ENCODE measurements at places on chromosomes 13 and 19.

DNA sequence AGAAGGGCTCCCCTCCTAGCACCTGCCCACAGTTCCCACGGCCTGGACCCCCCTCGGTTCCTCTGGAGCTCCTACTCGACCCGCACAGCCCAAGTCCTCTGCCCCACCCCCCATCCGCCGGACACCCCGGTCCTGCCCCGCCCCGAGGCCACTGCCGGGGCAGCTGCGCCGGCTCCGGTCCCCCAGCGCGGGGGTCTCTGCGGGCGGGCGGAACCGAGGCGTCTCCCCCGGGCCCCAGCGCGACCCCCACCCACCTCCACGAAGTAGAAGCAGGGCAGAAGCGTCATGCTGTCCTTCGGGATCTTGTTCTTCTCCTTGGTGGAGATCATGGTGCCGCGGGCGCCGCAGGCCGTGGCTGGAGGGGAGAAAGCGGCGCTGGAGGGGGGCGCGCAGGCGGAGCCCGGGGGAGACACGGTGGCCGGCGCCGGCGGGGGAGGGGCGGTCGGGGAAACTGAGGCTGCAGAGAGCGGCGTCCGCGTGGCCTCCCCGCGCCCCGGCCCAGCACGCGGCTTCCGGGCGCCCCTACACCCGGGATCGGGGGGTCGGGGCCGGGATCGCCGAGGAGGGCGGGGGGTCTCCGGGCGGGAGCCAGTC is 427 bp downstream of the PLPPR3 start:
- no peak for DNase-seq

DNA sequence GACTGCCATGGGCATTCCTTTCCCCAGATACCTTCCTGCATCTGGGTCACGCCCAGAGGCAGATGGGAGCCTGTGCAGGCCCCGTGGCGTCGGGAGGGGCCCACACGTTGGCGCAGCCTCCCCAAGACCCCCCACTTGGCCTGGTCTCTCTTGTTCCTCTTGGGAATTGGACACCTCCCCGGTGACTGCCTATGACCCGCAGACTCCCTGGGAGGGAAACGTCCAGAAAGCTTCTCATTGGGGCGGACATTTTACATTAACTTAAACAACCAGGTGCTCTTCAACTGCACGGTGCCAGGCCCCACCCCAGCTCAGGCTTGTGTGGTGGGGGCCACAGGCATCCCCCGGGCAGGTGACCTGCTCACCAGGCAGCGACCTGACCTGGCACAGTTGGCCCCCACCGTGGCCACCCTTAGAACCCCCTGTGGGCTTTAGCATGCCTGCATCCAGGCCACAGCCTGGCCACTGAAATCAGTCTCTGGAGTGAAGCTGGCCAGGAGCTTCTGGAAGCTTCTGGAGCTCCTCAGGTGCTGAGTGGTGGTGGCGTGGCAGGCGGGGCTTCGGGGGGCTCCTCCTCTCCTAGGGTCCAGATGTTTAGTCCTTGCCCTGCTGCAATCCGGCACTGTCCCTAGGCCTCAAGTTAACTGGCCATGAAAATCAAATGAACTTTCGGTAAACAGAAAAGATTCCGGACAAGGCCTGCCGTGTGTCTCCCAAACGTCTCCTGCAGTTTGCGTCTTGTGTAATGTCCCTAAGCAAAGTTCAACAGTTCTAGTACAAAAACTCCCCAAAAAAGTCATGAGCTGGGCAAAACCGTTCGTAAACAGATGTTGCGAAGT is 8.5 kb upstream of the PROZ start:
- DNase-seq: no peak

GRCh38 chr13:45626731-45627374 is 11.3 kb upstream of the ERICH6B start:
- DNase-seq: peak; percentile 15

DNA sequence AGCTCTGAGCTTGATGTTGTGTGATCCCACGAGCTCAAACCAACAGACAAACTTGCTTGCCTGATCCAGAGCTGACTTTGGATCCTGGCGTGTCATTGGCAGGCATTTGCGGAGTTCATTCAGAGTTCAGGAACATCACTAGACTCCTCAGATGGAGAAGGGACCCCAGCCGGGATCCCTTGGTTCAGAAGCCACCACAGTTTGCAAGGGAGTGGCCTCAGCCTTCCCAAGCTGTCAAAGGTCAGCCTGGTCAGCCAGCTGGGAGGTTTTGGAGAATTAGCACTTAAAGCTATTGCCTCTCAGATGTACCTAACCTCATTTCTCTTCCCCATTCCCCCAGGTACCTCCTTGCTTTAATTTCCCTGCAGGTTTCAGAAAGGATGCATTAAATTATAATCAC is 208.8 kb upstream of the SOX21 start:
- no peak for DNase-seq

DNA sequence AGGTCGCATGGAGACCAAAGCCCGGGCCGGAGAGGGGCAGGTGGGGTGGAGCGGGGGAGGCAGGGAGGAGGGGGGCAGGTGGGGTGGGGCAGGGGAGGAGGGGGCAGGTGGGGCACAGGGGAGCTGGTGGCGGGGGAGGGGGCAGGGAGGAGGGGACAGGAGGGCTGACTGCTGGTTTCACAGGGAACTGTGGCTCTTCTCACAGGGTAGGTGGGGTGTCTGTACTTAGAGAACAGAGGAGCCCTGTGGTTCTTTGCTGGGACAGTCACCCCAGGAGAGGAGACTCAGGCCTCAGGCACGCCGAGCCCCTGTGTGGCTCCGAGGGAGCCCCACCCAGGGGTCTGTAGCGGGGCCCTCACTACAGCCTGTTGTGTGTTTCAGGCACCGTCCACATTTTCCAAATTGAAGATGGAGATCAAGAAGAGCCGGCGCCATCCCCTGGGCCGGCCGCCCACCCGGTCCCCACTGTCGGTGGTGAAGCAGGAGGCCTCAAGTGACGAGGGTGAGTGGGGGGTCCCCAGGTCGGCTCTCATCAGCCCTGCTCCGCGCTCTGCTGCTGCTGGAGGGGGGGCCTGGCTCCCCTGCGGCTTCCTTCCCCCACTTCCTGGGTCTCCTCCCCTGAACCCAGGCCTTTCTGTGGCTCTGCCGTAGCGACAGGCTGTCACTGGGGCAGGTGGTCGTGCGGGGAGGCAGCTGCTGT is 162.7 kb downstream of the KDM4B start:
- no peak for DNase-seq

DNA sequence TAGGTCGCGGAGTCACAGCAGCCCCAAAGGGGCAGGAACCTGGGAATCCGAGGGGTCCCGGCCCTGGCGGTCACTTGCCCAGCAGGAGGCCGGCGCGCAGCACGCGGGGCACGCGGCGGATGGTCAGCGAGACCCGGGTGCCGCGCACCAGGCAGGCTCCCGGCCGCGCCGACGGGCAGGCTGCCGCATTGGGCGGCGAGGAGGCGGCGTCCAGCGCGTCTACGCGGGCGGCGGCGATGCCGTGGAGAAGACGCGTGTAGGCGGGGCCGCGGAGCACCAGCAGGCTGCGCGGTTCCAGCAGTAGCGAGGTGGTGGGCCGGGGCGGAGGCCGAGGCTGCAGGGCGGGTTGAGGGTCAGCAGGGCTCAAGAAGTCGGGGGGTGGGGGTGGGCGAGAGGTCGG is 607 bp upstream of the SYNE4 start:
- peak; percentile 74 for DNase-seq

DNA sequence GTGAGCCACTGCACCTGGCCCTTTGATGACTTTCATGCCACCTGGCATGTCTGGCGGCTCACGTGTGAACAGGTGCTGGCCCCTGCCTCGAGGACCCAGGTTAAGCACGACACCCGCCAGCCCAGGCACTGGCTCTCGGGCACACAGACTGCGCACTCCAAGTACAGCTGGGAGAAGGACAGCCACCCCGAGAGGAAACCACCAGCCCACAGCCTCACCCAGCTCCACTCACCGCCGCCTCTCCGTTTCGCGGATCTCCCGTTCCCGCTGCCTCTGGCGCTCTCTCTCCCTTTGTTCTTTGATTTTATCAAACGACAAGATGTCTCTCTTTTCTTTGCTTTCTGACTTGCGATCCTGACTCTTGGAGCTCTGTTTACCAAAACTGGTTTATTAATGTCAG is 27.4 kb upstream of the TINCR start:
- no peak for DNase-seq

GRCh38 chr19:45884682-45885555 is 1.0 kb downstream of the IRF2BP1 start:
- peak; percentile 48 for DNase-seq

DNA sequence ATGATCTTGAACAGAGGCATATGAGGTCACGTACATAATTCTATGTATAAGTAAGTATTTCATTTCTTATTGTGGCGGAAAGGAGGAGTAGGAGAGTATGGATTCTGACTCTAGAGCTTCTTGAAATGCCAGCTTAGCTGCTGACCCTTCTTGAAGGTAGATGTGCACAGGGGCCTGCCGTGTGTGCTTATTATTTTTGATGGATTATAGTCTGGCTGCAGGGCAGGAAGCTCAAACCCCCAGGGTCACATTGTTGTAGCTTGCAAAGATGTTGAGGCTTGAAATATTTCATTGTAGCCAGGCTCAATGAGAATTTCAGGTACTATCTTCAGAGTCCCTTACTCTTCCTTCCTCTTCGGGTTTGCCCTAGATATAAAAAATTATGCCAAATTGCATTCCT is 418.8 kb downstream of the OLFM4 start:
- DNase-seq: no peak

DNA sequence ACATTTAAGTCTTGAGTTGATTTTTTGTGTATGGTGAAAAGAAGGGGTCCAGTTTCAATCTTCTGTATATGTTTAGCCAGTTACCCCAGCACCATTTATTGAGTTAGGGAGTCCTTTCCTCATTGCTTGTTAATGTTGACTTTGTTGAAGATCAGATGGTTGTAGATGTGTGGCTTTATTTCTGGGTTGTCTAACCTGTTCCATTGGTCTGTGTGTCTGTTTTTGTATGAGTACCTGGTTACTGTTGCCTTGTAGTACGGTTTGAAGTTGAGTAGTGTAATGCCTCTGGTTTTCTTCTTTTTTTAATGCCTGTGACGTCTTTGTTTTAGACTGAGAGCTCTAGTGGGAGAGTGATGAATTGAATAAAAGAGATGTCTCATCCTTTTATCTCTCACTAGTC is 83.2 kb downstream of the NBEA start:
- no peak for DNase-seq

GRCh38 chr13:36880961-36881360 is 39.1 kb downstream of the SMAD9 start:
- DNase-seq: no peak

DNA sequence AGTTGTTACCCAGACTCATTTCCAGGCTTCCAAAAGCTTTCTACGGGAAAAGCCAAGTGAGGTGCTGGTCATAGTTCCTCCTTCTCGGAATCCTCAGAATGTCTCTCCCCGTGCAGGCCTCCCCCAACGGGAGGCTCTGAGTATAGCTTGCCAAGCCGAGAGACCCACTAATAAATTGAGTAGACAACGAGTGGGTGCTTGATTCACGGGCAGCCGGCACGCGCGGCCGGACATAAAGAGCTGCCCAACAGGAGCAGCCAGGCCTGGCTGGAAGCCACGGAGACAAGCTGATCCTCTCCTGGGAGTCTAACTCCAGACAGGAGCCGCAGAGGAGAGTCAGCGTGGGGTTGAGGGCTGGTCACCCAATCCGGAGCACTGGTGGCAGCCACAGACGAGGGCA is 43.4 kb upstream of the MEDAG start:
- DNase-seq: no peak

DNA sequence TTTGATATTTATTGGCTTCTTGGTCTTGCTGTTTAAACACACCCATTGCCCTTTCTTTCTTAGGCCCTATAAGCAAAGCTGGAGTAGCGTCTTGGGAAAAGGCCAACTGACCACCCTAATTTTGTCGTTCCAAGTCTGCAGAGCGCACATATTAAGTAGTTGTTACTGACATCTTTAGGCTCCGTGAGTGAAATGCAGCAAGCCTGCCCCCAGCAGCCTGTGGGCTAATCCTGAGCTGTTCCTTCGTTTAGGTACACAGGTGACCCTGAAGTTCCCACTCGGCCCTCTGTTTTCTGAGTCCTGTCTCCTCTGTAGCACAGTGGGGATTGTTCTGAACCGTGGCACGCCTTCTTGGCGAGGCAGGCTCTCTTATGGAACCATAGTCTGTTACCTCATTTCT is 170.5 kb downstream of the STK24 start:
- DNase-seq: no peak

DNA sequence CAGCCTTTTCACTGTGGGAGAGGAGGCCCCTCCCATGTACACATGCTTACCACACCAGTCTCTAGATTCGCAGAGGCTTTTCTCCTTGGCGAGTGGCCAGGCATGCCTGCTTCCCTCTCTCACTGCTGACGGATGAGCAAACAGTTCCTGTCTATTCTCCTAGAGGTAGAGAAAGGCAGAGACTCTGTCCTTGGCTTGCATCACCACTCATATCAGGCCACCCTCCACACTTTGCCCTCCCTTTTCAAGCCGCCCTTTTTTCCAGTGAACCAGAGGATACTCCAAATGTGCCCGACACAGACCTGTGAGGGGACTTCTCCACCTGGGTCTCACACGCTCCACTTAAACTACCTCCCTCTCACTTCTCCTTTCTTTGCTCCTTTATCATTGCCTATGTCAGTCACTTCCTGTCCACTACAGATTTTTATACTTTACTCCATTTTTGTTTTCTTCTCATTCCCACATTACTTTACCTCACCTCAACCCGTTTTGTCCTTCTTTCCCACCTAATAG is 284.6 kb downstream of the DNAJC15 start:
- DNase-seq: peak; percentile 76

DNA sequence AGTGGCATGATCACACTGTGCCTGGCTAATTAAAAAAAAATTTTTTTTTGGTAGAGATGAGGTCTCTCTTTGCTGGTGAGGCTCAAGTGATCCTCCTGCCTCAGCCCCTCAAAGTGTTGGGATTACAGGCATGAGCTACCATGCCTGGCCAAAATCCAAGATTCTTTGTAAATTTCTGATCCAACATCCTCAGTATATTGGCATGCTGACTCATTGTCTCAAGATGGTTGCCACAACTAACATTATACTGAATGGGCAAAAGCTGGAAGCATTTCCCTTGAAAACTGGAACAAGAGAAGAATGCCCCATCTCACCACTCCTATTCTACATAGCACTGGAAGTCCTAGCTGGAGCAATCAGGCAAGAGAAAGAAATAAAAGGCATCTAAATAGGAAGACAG is 100.0 kb downstream of the KLF5 start:
- no peak for DNase-seq

GRCh38 chr19:12913851-12914690 is 5.0 kb downstream of the SYCE2 start:
- peak; percentile 86 for DNase-seq

DNA sequence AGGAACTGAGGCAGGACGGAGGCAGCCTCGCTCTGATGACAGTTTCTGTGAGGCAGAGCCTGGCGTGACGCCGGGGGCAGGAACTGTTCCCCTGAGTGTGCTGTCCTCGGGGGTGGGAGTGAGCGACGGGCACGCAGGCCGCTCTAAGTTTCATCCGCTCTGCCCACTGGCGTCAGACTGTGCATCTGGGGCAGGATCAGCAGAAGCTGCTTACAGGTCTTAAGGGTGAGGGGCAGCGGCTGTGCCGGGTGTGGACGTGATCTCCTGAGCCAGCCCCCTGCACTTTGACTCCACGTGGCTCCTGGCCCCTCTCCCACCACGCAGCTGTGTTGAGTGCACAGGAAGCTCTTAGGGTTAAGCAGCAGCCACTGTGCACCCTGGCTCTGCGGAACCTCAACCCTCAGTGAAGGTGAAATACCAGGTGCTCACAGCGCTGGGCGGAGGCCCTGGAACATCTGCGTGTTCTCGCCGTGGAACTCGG is 1.5 kb downstream of the GRK1 start:
- DNase-seq: no peak

All from hematopoietic multipotent progenitor cell treated with erythropoietin and hydrocortisone succinate and interleukin-3 and kit ligand, for 6 days (in vitro differentiated cells).